ENCODE measurements at places on chromosomes 1 and 21.

- no peaks in the 10 kb centered on the region for H3K4me1 ChIP-seq
- H3K27ac ChIP-seq: no peak overlapping the region
- H3K4me3 ChIP-seq: no peak overlapping the region
- H3K36me3 ChIP-seq: no peaks in the 10 kb centered on the region
- DNase-seq: no peak
Observed at GRCh38 chr1:15399710-15400109, 10.0 kb upstream of the EFHD2 start.

- H3K4me1 ChIP-seq: no peaks in the 10 kb centered on the region
- no peak overlapping the region for H3K27ac ChIP-seq
- no peak for DNase-seq
- no peaks in the 10 kb centered on the region for H3K27me3 ChIP-seq
Observed at GRCh38 chr1:107889524-107889923, 75.5 kb downstream of the VAV3 start.

DNA sequence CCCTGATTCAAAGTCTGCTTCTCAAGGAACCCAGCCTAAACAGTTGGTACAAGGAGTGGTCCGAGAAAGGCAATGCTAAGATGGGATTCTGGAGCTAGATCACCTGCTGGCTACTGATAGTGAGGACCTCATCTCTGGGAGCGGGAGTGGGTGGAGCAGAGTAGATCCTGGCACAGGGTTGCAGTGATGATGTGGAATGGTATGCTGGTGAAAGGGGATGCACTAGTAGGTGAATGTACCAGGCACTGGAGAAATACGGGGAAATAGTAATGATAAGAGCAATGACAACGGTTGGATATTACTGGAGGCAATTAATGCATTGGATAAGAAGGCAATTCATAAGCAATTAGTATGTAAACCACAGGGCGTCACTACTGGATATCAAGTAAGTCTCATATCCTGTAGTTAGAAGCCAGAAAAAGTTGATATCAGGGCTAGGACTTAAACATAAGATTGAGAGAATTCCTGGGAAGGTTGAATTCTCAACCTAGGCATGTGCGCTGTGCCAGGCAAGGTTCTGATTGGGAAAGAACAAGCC lies 169.2 kb upstream of the LMO4 start:
- no peaks in the 10 kb centered on the region for H3K4me1 ChIP-seq
- no peak overlapping the region for H3K27ac ChIP-seq
- H3K4me3 ChIP-seq: no peak overlapping the region
- no peak for DNase-seq

DNA sequence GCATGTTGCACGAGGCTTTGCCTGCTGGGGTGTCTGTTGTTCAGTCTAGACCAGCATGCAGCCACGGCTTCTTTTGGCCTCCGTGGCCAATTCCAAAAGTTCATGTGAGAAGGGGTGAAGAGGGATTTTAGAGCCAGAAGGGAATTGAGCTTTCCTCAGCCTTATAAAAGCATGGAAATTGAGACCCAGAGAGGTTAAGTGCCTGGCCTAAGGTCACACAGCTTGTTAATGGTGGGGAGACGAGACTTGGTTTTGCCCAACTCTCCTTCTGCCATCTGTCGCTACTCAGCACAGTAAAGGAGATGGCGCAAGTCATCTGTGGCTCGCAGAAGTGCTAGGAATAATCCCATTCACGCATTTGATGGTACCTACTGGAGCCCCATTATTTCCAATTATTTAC lies 25.7 kb downstream of the ZBTB18 start:
- no peaks in the 10 kb centered on the region for H3K27me3 ChIP-seq
- H3K4me3 ChIP-seq: no peak overlapping the region
- no peak overlapping the region for H3K27ac ChIP-seq
- no peak for DNase-seq
- H3K36me3 ChIP-seq: no peaks in the 10 kb centered on the region

GRCh38 chr1:97942161-97943123 lies 21.6 kb upstream of the DPYD start:
- no peaks in the 10 kb centered on the region for H3K4me1 ChIP-seq
- no peak overlapping the region for H3K27ac ChIP-seq
- no peaks in the 10 kb centered on the region for H3K36me3 ChIP-seq
- H3K4me3 ChIP-seq: no peak overlapping the region
- no peak for DNase-seq

All from thoracic aorta (tissue), 2 donors.